ENCODE measurements at places on chromosomes 5 and 9. TPM values are rescaled to one million over a fixed set of nuclear protein-coding genes. Genes with fewer than 3 reads are reported as not detected.

The FBXO4 gene
- 10.0 TPM for total RNA-seq

The SLCO6A1 gene
- total RNA-seq: not detected

- DNase-seq: no peak
Measured at GRCh38 chr9:21558615-21559401, 76.7 kb upstream of the IFNE start.

DNA sequence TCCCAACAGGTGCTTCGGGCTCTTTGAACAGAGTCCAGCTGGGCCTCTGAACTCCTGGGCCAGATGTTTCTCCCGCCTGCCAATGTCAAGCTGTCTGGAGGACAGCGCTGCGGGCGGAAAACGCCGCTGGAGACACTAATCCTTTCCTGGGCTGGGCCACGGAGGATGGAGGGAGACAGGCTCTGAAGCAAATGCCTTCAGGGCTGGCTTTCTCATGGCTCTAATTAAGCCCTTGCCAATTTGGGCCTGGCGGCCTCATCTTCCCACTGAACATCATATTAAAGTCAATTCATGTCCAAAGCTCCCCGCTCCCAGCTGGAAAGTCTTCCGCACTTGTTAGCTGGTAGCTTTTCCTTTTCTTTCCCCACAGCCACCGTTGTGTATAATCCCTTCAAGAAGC is 72.7 kb downstream of the NTNG2 start:
- DNase-seq: no peak

Measured in suprapubic skin (tissue), 4 donors.